ENCODE measurements at places on chromosomes 3 and 15. TPM values are rescaled to one million over a fixed set of nuclear protein-coding genes. Genes with fewer than 3 reads are reported as not detected.

GRCh38 chr3:177713928-177714900, 516.9 kb upstream of the TBL1XR1 start:
- no peak for DNase-seq

DNA sequence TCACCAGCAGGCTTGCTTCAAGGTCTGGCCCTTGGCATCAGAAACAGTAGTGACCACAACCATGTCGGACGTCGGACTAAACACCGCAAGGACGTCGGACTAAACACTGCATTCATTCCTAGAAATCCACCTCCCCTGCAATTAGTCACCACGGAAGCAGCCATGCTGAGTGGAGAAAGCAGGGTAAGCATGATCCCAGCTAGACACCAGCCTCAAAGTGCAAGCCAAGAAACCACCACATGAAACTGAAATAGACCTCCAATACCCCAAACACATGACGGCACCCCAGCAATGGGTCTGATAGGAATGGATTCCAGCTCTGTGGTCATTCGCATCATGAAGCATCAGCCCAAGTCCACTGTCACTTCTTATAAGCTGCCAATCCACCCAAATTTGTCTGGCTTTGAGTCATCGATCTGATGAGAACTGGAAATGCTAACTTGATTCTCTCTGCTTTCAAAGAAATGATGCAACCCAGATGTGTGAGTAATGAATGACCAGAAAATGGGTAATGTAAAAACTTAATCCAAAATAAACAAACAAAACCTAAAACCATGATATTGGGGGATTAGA, 348.3 kb upstream of the TMCO5A start:
- DNase-seq: no peak

GPR62 gene
- total RNA-seq: not detected

GOLGA6L22 gene
- total RNA-seq: not detected

CFAP100 gene
- total RNA-seq: not detected

DCP1A gene
- 36.7 TPM for total RNA-seq

Data from activated naive CD4-positive, alpha-beta T cell treated with anti-CD3 and anti-CD28 coated beads, Interleukin-2, amount 50 U/mL, for 72 hours (primary cell).